Activated CD8-positive, alpha-beta memory T cell treated with anti-CD3 and anti-CD28 coated beads, Interleukin-2, amount 50 U/mL, for 4 hours (primary cell): ENCODE measurements at places on chromosomes 16 and 17.

DNA sequence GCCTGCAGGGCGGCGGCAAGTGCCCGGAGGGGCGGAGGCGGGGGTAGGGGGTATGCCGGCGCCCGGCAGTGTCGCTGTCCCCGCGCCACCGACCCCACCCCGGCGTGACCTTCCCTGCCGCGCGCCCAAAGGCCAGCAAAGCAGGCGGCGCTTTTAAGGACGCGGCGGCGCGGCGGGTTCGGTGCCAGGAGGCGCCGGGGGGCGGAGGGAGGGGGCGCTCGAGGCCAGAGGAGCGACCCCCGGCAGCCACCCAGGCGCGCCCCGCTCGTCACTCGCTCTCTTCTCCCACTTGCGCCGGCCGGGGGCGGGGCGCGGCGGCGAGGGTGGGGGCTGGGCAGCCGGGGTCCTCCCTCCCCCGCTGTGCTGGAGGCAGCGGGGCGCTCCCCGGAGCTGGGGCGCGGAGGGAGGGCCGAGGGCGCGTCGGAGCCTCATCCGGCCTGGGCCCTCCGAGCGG is 8.6 kb upstream of the BAHCC1 start:
- DNase-seq: no peak

- DNase-seq: peak; percentile 34
These were observed 688 bp downstream of the CRK start for GRCh38 chr17:1455291-1455796.

- DNase-seq: no peak
These were observed 118.3 kb upstream of the FOXF1 start for GRCh38 chr16:86391984-86392383.

DNA sequence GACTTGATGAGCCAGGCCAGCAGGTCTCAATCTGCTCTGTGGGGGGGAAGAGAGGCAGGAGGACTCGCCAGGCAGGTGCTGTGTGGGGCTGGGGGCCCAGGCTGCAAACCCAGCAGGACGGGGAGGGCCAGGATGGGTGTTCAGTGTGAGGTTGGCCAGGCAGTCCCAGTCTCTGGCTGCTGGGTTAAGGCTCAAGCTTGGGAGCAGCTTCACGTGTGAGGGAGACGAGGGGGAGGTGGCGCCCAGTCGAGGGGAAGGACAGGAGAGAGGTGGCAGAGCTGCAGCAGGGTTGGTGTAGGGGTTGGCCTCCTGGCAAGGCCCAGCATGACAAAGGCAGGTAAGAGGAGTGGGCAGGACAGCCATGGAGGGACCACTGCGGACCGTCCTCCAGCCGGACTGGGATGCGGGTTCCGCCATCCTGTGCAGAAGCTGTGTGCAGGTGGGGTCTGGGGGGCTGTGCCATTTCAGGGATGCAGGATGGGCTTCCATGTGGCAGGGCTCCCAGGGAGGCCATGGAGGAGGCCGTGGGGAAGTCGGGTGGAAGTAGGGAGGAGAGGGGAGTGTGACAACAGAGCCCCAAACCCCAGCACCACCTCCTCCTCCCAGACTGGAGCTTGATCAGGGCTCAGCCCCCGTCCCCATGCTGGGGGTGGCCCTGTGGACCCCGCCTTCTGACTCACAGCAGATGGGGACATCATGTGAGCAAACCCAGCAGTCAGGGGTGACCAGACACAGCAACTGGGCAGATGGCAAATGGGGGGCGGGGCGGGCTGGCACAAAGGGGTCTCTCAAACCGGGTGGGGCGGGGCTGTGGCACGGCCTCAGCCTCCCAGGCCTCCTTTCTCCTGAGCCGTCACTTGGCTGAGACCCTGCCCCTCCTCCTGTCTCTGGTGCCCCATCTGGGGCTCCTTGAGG is 2.8 kb downstream of the ADGRG1 start:
- no peak for DNase-seq

- DNase-seq: no peak
These were observed 4.3 kb upstream of the SETD6 start for GRCh38 chr16:58510776-58511628.

DNA sequence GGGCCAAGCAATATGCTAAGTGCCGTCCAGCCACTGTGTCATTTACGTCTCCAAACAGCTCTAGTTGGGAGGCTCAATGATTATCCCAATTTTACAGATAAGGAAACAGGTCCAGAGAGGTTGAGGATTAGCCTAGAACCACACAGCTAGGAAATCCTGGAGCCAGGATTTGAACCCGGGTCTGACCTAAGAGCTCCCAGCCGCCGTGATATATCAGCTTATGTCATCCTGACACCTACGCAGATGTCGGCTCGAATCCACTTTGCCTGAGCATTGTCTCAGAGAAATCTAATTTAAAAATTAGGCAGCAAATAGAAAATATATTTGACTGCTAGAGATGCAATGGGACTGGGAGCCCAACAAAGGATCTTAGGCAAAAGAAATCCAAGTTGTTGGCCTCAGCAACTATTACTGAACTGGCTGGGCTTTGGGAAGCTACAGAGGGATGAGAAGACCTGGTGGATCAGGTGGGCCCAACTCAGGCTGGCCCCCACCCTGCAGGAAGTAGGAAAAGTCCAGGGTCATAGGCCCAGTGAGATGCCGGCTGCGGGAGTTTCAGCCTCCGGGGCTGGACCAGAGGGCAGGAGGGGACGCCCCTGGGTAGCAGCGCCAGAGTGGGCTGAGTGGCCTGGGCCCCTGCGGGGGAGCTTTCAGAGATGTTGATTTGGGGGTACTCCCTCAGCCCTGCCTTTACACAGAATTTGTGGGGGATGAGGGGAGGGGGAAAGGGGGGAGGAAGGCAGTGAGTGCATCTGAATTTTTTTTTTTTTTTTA is 35.1 kb upstream of the IL21R start:
- DNase-seq: peak; percentile 62

DNA sequence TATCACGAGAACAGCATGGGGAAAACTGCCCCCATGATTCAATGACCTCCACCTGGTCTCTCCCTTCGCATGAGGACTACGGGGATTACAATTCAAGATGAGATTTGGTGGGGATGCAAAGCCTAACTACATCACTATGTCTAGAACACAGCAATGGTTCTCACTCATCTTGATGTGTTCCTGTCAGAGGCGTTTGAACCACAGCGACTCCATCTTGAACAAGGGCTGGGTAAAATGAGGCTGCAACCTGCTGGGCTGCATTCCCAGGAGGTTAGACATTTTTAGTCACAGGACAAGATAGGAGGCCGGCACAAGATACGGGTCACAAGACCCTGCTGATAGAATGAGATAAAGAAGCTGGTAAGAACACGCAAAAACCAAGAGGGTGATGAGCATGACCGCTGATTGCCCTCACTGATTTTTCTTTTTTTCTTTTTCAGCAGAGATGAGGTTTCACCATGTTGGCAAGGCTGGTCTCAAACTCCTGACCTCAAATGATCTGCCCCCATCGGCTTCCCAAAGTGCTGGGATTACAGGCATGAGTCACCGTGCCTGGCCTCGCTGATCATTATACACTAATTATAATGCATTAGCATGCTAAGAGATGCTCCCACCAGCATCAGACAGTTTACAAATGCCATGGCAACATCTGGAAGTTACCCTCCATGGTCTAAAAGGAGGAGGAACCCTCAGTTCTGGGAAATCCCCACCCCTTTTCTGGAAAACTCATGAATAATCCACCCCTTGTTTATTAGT is 3.0 kb upstream of the PPY start:
- DNase-seq: no peak

GRCh38 chr16:26952411-26952810 is 114.3 kb upstream of the C16orf82 start:
- DNase-seq: no peak

GRCh38 chr16:86431540-86431939 is 78.8 kb upstream of the FOXF1 start:
- DNase-seq: no peak

- no peak for DNase-seq
These were observed 60.6 kb downstream of the BEAN1 start for GRCh38 chr16:66487580-66488275.

DNA sequence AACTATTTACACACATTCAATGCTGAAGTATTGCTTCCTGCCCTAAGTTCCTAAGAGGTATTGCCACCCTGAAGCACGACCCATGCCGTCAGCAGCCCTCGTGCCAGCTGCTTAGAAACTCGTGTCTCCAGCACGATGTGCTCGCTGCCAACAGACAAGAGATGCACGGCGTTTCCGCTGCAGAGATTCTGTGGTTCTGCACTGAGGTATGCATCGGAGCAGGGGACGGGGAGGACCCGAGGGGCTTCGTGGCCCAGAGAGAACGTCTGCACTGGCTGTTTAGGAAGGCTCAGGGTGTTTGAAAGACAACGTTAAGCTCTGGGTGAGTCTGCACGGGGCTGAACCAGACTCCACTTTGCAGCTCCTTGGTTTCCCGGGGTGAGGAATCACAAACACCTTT is 82.7 kb upstream of the CREBBP start:
- no peak for DNase-seq

DNA sequence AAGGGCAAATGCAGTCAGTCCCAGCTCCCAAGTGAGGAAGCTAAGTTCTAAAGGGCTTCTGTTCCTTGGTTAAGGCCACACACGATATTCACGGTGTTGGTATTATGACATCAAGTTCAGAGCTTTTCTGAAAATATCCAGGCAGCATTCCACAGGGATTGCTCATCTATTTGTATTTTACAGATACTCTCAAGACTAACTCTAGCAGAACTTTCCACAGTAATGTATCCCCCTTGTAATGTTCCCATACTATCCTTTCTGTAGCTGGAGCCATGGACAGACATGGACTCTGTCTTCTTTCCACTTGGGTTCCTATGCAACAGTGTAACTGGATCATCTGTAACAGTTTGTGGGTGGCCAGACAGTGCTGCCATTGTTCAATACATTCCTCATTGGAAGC is 13.5 kb downstream of the SDR42E1 start:
- no peak for DNase-seq

GRCh38 chr17:75827308-75828075 is 16.7 kb downstream of the UNC13D start:
- peak; percentile 75 for DNase-seq

DNA sequence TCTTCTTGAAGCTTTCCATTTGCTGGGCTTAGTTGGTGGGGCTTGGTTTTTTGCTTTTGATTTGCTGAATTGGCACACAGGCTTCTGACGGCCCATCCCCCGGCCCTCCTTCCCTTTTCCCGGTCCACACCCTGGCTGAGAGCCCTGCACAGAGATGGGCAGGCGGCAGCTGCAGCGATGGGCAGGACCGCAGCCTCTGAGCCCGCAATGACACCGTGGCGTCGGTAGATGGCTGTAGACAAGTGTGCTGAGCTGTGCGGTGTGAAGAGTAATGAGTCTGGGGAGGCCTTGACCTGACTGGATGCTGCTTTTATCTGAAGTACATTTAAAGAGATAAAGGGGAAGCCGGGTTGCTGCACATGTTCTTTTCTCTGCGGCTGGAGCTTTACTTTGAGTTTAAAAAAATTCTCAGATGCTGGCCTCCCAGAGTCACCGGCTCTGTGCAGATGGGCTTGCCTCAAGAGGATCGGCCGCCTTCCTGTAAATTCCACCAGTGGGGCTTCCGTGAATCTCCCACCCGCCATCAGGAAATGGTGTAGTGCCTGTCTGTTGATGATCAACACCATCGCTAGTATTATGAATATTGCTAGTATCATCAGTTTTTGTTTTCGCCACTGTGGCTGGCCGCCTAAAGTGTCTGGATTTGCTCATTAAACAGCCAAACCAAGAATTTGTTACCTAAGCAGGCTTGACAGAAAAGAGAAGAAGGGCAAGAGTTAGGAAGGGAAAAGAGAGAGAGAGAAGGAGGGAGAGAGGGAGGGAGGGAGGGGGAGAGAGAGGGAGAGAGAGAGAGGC is 245.6 kb upstream of the RBFOX1 start:
- no peak for DNase-seq

DNA sequence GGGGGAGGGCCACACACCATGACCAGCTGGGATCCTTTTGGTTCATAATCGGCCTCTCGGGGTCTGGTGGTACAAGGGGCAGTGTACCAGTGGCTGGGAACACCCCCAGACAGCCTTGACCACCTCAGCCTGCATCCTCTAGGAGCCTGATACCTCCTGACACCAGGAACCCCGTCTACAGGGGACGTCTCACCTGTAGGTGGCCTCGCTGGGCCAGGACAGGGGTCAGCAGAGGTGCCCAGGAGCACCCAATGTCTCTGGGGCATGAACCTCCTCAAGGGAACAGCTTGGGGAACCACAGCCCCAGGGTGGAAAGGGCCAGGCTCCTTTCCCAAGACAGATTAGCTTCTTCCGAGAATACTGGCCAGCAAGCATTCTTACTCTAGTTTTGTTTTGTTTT is 2.5 kb upstream of the METRNL start:
- DNase-seq: no peak

DNA sequence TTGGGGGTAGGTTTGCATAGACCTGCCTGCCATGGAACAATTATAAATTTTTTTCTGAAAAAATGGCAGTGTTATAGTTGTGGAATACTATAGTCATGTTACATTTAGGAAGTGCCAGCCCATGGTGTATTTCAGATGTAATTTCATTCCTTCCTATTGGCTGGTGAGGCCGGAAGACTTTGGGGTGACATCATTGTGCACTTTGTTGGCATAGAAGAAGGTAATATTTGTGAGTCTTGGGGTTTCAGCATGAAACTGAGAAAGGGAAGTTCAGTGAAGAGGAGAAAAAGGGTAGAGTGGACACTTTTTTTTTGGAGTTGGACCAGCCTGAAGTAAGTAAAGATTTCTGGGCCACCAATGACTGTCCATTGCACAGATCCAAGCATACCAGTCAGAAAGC is 16.0 kb upstream of the HEATR6 start:
- no peak for DNase-seq

DNA sequence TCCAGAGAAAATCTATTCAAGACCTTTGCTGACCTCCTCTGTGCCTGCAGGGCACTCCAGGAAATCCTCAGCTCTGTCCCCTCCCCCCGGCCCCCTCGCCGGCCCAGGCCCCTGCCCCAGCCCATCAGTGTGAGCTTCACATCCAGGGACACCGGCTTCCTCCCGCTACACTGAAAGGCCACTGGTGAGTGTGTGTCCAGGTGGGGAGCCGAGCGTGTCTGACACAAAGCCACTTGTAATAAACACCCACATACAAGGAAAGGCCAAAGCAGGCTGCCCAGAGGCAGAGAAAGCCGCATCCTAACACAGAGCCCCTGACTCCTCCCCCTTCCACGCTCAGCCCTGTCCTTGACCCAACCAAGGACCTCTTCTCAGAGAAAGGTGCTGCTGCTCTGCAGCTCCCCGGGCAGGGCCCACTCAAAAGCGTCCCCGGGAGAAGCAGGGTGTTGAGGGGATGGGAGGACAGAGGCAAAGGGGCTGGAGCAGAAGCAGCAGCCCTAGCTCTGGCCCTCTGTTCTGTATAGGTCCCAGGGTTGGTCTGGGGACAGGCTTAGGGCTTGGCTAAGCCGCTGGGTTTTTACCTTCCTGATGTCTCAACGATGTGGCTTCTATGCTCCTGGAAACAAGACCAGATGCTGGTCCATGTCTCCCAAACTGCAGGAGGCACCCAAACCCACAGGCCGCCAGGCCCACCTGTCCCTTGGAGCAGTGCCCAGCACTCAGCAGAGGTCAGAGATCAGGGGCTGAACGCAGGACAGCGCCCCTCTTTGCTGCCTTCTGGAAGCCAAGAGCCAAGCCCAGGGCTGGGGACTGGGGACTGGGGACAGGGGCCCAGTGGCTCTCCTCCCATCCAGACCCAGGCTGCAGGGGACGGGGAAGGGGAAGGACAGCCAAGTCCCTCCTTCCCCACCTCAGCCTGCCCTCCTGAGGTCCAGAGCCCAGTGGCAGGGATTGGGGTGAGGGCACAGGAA is 15.3 kb downstream of the MNT start:
- no peak for DNase-seq
